Tibial nerve (tissue), 4 donors: ENCODE measurements at places on chromosomes 3 and 15.

DNA sequence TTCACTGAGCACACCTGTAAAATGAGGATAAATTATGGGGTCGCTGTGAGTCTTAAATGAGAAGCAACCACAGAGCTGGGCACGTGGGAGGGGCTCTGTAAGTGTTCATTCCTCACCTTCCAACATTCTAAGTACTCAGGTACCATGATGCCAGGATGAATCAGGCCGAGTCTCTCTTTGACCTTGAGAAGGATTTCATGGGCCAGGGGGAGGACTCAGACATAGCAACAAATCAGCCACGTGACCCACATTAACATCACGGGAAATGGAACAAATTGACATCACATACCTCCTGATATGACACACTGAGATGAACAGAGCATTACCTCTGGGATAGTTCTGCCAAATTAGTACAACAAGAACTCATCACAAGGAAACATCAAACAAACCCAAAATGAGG is 35.2 kb upstream of the USP3 start:
- DNase-seq = no peak
- H3K36me3 ChIP-seq = no peaks in the 10 kb centered on the region
- H3K4me3 ChIP-seq = no peak overlapping the region
- H3K27me3 ChIP-seq = no peaks in the 10 kb centered on the region
- H3K27ac ChIP-seq = no peak overlapping the region

- H3K27ac ChIP-seq = no peak overlapping the region
- no peak overlapping the region for H3K4me3 ChIP-seq
- H3K36me3 ChIP-seq = no peaks in the 10 kb centered on the region
- DNase-seq = peak; percentile 57
Measured at GRCh38 chr3:110180733-110181132, 843.4 kb upstream of the DPPA4 start.

DNA sequence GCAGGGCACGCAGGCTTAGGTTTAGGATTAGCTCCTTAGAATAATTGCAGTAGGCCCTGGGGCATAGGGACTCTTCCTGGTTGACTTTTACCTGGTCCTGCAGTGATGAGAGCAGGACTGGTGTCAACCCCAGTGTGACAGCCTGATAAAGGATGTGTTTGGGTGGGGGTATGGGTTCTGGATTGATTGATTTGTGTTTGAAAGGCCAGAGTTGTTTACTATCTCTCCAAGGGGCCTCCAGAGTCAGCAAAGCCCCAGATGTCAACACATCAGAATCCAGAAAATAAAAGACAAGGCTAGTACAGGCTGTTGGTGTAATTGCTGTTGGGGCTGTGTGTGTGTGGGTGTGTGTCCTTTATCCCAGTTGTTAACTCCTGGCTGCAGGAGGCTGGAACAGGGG is 122.3 kb downstream of the CHRNA7 start:
- no peaks in the 10 kb centered on the region for H3K27me3 ChIP-seq
- H3K4me1 ChIP-seq = no peaks in the 10 kb centered on the region
- H3K36me3 ChIP-seq = no peaks in the 10 kb centered on the region
- no peak overlapping the region for H3K27ac ChIP-seq
- H3K4me3 ChIP-seq = no peak overlapping the region

DNA sequence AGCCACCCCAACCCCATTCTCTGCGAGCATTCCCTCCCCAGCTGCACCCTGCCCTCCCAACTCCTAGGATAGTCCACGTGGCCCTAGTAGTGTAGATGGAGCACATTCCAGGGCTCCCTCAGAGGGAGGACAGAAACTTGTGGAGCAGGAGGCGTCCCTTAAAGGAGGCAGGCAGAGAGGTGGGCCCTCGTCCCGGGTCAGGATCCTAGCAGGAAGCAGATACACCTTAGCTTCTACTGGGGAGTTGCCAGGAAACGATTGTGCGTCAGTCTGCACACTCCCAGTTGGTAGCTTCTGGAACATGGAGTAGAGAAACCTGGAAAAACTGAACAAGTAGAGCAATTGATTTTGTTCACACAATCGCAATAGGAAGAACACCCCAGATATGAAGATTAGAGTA is 43.9 kb upstream of the KLHL25 start:
- peaks cover 3% of the 10 kb centered on the region for H3K4me1 ChIP-seq
- H3K36me3 ChIP-seq = no peaks in the 10 kb centered on the region
- no peak overlapping the region for H3K27ac ChIP-seq

- no peak overlapping the region for H3K27ac ChIP-seq
- no peaks in the 10 kb centered on the region for H3K36me3 ChIP-seq
- H3K4me3 ChIP-seq = no peak overlapping the region
- H3K27me3 ChIP-seq = no peaks in the 10 kb centered on the region
- no peak for DNase-seq
Measured at GRCh38 chr3:59677747-59678702, 628.2 kb upstream of the CFAP20DC start.

DNA sequence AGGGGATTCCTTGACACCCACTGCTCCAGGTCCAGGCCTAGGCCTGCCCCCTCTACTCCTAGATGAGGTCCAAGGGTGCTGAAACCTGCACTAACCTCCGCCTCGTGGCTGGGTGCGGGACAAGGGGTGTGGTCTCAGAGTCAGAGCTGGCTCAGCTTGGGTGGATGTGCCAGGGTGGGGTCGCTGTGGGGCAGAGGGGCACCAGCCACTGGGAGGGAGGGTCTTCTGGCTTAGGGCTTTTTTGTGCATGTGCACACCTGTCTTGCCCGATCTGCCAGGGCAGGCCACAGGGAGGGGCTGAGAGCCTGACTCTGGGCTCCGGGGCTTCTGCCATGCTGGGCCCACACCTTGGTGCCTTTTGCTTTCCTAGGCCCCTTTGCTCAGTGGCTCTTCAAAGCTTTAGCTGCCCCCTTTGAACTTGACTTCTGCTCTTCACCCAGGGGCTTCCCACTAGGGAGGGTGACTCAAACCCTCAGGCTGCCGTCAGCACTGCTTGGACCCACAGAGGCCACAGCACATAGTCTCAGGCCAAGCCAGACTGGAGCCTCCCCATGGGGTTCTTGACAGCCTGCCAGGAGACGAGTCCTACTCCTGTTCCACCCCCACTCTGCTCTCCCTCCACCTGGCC is 73.0 kb downstream of the KLF13 start:
- peak overlapping the region; percentile 36 for H3K27ac ChIP-seq
- DNase-seq = no peak
- no peaks in the 10 kb centered on the region for H3K36me3 ChIP-seq
- peaks cover 40% of the 10 kb centered on the region for H3K4me1 ChIP-seq
- H3K27me3 ChIP-seq = no peaks in the 10 kb centered on the region

DNA sequence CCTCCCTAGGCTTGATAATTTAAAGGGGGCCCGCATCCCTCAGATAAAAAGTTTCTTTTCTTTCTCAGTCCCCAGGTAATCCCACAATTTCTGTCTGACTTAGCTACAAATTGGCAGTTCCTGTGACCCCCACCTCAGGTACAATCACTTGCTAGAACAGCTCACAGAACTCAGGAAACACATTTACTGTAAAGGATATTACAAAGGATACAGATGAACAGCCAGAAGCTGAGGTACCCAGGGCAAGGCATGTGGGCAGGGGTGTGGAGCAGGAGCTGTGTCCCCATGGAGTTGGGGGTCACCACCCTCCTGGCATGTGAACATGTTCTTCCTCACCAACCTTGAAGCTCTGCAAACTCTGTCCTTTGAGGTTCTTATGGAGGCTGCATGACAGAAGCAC is 73.8 kb downstream of the CMTM8 start:
- no peaks in the 10 kb centered on the region for H3K4me1 ChIP-seq
- no peak for DNase-seq
- H3K27ac ChIP-seq = no peak overlapping the region
- no peak overlapping the region for H3K4me3 ChIP-seq
- no peaks in the 10 kb centered on the region for H3K27me3 ChIP-seq

GRCh38 chr15:61871926-61872522 is 188.2 kb downstream of the VPS13C start:
- DNase-seq = no peak
- H3K4me3 ChIP-seq = no peak overlapping the region
- H3K4me1 ChIP-seq = no peaks in the 10 kb centered on the region
- no peak overlapping the region for H3K27ac ChIP-seq

DNA sequence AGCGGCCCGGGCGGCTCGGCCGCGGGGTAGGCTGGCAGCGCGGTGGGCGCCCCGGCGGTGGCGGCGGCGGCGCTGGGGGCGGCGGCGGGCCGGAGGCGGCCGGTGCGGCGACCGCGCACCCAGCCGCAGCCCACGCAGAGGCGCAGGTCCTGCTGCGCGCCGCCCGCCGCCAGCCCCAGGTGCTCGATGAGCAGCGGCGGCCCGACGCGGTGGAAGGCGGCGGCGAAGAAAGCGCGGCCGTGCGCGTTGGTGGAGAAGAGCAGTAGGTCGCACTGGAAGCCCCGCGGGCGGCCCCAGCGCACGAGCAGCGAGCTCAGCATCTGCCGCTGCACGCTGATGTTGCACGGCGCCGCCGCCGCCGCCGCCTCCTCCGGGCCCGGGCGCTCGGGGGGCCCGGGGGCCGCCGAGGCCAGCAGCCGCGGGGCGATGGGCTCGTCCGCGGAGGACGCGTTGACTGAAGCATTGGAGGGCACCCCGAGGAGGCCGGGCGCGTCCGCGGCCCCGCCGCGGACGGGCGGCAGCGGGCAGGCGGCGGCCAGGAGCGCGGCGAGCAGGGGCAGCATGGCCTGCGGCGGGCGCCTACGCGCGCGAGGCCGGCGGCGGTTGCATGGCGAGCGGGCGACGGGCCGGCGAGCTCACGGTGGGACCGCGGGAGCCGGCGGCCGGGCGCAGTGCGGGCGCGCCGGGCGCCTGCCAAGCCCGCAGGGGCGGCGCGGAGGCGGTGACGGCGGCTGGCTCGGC is 452 bp downstream of the TMEM158 start:
- no peaks in the 10 kb centered on the region for H3K36me3 ChIP-seq
- DNase-seq = no peak
- H3K27ac ChIP-seq = peak overlapping the region; percentile 30

GRCh38 chr15:36126194-36126593 is 453.2 kb upstream of the CDIN1 start:
- H3K27ac ChIP-seq = no peak overlapping the region
- no peaks in the 10 kb centered on the region for H3K27me3 ChIP-seq
- H3K4me3 ChIP-seq = no peak overlapping the region

GRCh38 chr3:67884345-67884744 is 229.9 kb upstream of the SUCLG2 start:
- no peak overlapping the region for H3K27ac ChIP-seq
- H3K4me3 ChIP-seq = no peak overlapping the region
- H3K36me3 ChIP-seq = no peaks in the 10 kb centered on the region
- DNase-seq = no peak
- no peaks in the 10 kb centered on the region for H3K27me3 ChIP-seq

DNA sequence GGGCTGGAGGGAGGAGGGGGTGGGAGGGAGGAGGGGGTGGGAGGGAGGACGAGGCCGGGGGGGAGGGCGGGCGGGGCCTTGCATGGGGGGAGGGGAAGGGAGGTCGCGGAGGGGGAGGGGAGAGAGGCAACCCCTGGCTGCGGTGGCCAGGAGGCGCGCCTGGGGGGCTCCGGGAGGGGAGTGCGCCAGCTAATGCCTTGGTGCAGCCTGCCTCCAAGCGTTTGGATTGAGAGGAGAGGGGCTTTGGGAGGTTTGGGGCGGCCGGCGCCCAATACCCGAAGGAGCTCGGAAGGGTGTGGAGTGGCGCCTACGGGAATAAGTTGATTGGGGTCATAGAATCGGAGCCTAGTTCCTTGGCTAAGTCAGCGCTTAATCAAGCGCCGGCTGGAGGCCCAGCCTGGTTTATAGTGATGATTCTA is 557 bp downstream of the TFG start:
- peak overlapping the region; percentile 88 for H3K4me3 ChIP-seq
- no peaks in the 10 kb centered on the region for H3K36me3 ChIP-seq
- H3K4me1 ChIP-seq = peaks cover 8% of the 10 kb centered on the region
- no peaks in the 10 kb centered on the region for H3K27me3 ChIP-seq
- peak overlapping the region; percentile 99 for H3K27ac ChIP-seq
- DNase-seq = no peak
